ENCODE measurements at places on chromosomes 6 and 20.

DNA sequence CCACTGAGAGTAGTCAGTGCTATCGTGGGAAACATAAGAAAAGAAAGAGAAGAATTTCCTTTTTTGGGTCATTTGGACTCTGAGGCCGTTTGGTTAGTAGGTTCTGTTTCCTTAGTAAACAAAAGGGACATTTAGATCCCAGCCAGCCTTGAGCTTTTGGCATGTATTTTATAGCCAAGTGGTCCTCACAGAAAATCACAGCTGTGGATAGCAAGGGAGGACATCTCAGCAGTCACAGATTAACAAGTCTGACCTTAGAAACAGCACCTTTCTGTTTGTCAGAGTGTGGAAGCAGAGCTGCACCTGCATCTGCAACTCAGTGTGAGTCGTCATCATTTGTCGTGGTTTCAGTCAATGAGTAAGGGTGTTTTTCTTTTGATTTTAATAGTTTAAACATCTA, 40.5 kb downstream of the FAM120B start:
- no peak for DNase-seq

DNA sequence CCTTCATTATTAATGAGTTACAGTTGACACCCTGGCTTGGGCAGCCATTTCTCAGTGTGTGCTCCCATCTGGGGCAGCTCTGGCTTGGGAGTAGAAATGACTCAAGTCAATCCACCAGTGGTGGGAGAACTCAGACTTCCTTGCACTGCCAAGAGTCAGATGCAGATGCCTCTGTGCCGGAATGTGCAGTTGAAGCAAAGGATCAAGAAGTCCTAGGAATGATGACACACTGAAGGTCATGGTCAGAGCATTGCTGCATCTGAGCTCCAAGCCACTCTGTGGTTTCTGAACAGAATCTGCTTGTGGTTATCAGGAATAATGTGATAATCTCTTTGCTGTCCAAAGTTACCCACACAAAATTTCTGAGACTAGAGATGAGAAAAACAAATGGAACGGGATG, 19.5 kb upstream of the PAX1 start:
- no peak for DNase-seq

GRCh38 chr6:144931172-144932035, 646.3 kb downstream of the UTRN start:
- DNase-seq = no peak

- DNase-seq = no peak
Observed at GRCh38 chr6:126625019-126625418, 285.1 kb downstream of the CENPW start.

DNA sequence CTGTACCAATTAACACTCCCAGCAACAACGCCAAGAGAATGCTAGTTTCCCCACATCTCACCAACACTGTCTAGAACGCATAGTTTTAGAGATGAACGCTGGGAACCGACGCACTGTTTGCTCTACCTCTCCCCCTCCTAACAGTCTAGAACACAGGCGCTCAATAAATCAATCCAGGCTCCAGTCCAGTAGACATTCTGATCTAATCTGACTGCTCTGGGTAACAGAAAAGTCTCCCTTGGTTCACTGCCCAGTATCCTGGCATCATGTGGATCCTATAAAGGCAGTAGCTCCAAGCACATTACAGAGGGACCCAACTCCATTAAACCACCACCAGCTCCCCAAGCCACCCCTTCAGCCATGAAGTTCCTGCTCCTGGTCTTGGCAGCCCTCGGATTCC, at the start of gene DEFB132:
TSS of gene DEFB132 (plus strand) at position 306 of the 400 bp plus-strand sequence. CDS start at position 361, 55 bp downstream.
- DNase-seq = no peak

DNA sequence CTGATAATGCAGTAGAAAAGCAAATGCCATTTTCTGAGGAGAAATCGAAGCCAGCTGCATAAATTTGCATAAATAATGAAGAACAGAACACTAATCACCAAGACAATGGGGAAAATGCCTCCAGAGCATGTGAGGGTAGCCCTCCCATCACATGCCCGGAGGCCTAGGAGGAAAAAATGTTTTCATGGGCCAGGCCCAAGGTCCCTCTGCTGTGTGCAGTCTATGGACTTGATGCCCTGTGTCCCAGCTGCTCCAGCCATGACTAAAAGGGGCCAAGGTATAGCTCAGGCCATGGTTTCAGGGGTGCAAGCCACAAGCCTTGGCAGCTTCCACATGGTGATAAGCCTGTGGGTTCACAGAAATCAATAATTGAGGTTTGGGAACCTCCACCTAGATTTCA, 164.1 kb downstream of the HAO1 start:
- DNase-seq = no peak

- DNase-seq = no peak
Observed at GRCh38 chr20:13554076-13554475, 84.7 kb downstream of the TASP1 start.

DNA sequence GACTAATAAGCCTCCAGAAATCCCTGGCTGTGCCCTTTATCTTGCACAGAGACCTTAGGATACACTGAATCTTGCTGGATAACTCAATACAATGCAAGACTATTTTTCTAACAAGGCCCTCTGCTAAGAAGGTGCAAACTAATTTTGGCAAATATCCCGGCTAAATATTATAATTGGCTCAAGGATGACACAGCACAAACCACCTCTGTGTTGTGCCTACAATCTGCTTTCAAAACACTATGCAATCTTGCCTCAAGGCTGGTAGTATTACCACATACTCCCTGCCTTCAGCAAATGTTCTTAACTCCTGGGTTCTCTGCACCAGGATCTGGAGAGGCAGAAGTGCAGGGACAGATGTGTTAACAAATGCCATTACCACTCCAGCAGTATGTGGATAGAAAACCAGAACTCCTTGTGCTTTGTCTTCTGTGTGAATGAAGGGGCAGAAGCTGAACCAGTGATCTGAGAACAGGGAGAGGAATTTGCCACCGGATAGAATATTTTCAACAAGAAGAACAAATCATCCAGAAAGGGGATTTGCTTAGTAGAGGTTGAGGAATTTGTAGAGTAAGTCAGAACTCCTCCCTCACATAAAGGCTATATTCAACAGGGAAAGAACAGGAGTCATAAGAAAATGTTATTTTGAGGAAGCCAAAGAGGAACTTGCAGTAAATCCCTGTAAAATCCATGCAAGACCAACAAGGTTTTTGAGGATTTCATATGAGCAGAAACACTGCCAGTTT, 74.1 kb upstream of the SLC4A11 start:
- no peak for DNase-seq

GRCh38 chr6:26057899-26058298, 29.3 kb upstream of the HFE start:
- no peak for DNase-seq

GRCh38 chr20:50721881-50722281, 9.5 kb upstream of the PARD6B start:
- DNase-seq = no peak

DNA sequence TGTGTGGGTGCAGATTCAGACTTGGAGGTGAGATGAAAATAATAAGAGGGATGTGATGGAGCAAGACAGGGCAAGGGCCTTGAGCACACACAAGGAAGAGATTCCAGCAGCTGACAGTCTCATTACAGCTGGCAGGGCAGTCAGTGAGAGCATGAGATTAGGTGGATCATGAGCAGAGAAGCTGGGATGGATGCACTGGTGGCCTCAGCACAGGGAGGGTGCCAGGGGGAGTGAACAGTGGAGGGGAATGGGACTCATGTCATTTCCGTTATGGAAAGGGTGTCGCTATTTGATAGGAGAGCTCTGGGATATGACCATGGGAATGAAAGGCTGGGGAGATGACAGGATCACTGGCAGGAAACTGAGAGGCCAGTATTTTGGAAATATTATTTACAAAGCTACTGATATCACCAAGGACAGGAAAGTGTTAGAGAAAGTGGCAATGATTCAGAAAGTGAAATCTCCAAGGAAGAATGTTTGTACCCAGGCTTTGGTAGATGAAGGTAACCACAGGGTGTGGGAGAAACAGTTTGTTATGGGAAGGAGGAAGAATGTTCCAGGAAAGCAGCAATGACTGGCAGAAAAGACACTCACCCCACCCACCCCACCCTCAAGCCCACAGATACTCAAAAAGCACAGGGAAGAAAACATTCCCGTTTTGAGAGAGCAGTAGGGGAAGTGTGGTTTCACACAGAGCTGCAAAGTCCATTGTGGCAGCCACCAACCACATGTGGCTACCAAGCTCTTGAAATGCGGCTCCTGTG, 214.7 kb upstream of the PROKR2 start:
- DNase-seq = no peak

DNA sequence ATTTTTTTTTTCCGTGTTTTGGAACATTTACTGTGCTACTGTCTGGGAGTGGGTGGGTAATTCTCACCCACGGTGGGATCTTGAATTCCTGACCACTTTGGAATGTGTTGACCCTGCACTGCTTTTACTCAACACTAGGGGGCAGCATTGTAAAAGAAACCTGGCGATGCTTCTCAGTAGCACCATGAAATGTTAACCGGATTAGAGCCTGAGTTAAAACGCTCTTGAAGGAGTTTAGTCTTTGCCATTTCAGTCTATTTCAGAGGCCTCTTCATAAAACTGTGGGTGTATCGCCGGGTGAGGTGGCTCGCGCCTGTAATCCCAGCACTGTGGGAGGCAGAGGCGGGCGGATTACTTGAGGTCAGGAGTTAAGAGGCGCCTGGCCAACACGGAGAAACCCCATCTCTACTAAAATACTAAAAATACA, 114.4 kb upstream of the PRND start:
- peak; percentile 43 for DNase-seq

DNA sequence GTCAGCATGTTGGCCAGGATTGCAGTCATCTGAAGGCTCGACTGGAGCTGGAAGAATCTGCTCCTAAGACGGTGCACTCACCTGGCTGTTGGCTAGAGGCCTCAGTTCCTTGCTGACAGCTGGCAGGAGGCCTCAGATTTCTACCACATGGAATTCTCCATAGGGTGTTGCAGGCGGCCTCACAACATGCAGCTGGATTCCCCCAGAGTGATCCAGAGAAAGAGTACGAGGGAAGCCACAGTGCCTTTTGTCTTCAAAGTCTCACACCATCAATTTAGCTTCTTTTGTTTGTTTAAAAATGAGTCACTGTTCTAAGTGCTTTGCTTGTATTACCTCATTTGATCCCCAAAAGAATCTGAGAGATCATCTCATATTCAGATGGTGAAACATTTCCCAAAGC, 65.5 kb upstream of the FYN start:
- DNase-seq = no peak

- no peak for DNase-seq
Observed at GRCh38 chr6:82385102-82385501, 21.5 kb downstream of the TPBG start.

DNA sequence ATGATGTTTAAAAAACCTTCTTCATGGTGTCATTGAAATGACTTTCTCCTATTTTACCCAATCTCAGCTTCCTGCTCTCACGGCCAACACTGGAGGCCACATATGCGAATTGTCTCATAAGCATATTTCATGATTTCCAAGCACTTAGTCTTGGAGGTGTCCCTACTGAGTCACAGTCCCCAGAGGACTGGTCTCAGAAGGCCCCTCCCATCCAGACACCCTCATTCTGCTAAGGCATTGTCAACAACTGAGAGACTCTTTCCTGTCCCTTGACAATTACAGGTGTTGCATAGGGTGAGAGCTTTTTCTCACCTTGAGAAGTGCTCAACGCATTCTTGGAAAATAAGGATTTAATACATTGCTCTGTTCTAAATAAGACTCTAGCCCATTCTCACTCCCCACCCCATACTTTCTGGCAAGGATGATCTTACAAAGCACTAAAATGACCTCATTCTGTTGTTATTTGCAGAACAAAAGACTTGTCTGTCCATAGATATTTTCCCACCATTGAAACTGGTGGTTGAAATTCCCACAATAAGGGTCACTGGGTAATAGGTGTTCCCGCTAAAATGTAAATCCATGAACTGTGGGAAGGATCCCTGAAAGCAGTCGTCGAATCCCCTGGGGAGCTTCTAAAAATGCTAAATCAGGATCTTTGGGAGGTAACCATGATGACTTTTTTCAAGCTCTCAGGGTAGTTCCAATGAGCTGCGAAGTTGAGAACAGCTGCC, 32.3 kb upstream of the SLC22A23 start:
- DNase-seq = no peak

Measured in naive thymus-derived CD4-positive, alpha-beta T cell (primary cell).